Colonic mucosa (tissue), 4 donors: ENCODE measurements at places on chromosomes 3 and 15.

GRCh38 chr3:127226946-127227842, 34.3 kb downstream of the PRR23E start:
- no peaks in the 10 kb centered on the region for H3K27me3 ChIP-seq
- no peak for DNase-seq
- no peak overlapping the region for H3K27ac ChIP-seq
- no peaks in the 10 kb centered on the region for H3K36me3 ChIP-seq

GRCh38 chr15:80820092-80820491, 40.9 kb downstream of the CEMIP start:
- no peaks in the 10 kb centered on the region for H3K4me1 ChIP-seq
- no peak overlapping the region for H3K27ac ChIP-seq
- no peak overlapping the region for H3K4me3 ChIP-seq
- H3K27me3 ChIP-seq = no peaks in the 10 kb centered on the region
- DNase-seq = no peak

DNA sequence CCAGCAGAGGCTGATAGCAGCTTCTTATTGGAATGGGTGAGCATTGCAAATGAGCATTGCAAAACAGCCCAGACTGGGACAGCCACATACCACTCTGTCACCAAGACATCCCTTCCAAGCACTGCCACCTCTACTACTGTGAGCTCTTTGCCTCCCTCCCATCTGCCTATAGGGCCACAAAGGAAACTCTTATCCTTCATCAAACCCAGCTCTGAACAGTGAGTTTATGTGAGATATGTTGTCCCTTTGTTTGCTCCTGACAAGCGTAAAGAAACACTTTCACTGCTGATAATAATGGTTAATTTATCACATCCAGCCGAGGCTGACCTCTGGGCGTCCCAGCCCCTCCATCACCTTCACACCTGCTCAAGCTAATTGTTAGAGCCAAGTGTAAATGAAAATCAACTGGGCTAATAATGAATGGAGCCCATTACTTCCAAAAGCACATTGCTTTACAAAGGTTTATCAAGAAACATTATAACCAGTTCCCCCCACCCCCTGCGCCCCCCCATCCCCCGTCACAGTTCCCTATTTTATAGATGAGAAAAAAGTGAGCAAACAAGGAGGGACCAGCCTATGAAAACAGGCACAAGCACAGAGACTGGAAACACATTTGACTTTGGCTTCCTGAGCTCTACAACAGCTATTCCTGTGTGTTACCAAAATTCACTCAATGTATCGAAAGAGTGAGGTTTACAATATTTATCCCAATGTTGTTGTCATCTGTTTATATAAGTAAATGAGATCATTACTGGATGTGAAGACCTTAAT, 146.3 kb downstream of the ANXA2 start:
- H3K36me3 ChIP-seq = no peaks in the 10 kb centered on the region
- H3K4me3 ChIP-seq = no peak overlapping the region
- no peak overlapping the region for H3K27ac ChIP-seq
- no peaks in the 10 kb centered on the region for H3K27me3 ChIP-seq
- no peak for DNase-seq

- H3K27me3 ChIP-seq = no peaks in the 10 kb centered on the region
- no peak overlapping the region for H3K27ac ChIP-seq
- no peak for DNase-seq
- H3K4me3 ChIP-seq = no peak overlapping the region
- H3K4me1 ChIP-seq = peaks cover 4% of the 10 kb centered on the region
These were observed 4.7 kb upstream of the DIS3L start for GRCh38 chr15:66288551-66289185.

DNA sequence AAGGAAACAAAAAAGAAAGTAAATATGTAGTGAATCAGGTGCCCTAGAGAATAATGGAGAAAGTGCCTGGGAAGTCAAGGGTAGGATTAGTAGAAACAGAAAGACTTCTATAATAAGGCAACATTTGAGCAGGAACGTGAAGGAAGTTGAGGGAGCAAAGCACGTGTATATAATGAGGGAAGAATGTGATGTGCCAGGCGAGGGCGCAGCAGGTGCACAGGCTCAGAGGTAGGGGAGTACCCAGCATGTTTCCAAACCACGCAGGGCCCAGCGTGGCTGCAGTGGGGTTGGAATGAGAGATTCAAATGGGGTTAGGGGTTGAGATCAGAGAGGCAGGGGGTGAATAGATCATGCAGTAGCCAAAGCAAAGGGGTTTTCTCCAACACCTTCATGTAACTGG, 91.9 kb upstream of the VGLL4 start:
- H3K4me1 ChIP-seq = no peaks in the 10 kb centered on the region
- H3K27ac ChIP-seq = no peak overlapping the region
- peak; percentile 24 for DNase-seq
- no peaks in the 10 kb centered on the region for H3K27me3 ChIP-seq
- H3K4me3 ChIP-seq = no peak overlapping the region

- H3K27ac ChIP-seq = no peak overlapping the region
- no peak overlapping the region for H3K4me3 ChIP-seq
- DNase-seq = no peak
- H3K36me3 ChIP-seq = no peaks in the 10 kb centered on the region
- H3K27me3 ChIP-seq = no peaks in the 10 kb centered on the region
These were observed 185.1 kb downstream of the GOLGA6L6 start for GRCh38 chr15:20356444-20356910.

DNA sequence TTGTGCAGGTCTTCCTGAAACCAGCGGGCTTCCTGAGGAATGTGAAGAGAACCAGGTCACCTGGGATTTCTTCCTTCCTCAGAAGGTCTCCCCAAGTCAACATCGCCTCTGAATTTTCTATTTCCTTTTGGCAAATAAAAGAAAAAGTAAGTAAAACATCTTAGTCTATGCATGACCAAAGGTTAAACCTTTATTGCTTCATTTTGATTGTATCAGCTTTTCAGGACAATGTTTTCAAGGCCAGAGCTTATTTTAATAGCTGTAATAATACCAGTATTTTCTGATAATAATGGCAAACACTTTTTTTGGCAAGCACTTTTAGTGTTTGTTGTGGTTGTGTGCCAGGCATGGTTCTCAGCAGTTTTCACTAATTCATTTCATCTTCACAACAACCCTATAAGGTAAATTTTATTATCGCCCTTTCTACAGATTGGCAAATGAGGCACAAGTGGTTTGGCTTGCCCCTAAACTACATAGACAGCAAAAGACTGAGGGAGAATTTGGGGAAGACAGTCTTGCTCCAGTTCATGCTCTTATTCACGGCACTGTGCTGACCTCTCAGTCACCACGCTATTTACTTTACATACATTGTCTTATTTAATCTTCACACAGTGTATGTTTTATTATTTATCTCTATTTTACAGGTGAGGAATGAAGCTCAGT, 110.4 kb downstream of the RPL22L1 start:
- H3K27ac ChIP-seq = no peak overlapping the region
- no peak overlapping the region for H3K4me3 ChIP-seq
- no peaks in the 10 kb centered on the region for H3K27me3 ChIP-seq
- no peaks in the 10 kb centered on the region for H3K4me1 ChIP-seq
- H3K36me3 ChIP-seq = no peaks in the 10 kb centered on the region

DNA sequence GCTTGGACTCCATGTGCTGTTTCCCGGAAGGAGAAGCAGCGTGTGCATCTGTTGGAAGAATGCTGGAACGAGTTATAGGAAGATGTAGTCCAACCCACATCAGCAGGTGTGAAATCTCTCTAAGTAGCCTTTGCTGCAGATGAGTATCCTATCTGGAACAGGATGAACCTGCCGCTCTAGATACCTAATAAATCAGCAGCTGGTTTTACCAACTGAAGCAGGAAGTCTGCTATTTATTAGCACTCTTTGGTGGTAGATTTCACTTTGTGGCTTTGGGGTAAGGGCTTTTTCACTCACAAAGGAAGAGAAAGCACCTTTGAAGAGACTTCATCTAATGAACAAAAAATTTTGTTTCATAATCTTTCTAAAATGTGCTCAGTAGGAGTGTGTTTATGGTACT, 66.4 kb downstream of the DCUN1D1 start:
- no peak for DNase-seq
- no peak overlapping the region for H3K4me3 ChIP-seq
- no peak overlapping the region for H3K27ac ChIP-seq
- H3K4me1 ChIP-seq = no peaks in the 10 kb centered on the region
- H3K27me3 ChIP-seq = no peaks in the 10 kb centered on the region

- no peaks in the 10 kb centered on the region for H3K36me3 ChIP-seq
- no peaks in the 10 kb centered on the region for H3K27me3 ChIP-seq
These were observed 43.5 kb upstream of the SLC6A11 start for GRCh38 chr3:10772271-10773161.

DNA sequence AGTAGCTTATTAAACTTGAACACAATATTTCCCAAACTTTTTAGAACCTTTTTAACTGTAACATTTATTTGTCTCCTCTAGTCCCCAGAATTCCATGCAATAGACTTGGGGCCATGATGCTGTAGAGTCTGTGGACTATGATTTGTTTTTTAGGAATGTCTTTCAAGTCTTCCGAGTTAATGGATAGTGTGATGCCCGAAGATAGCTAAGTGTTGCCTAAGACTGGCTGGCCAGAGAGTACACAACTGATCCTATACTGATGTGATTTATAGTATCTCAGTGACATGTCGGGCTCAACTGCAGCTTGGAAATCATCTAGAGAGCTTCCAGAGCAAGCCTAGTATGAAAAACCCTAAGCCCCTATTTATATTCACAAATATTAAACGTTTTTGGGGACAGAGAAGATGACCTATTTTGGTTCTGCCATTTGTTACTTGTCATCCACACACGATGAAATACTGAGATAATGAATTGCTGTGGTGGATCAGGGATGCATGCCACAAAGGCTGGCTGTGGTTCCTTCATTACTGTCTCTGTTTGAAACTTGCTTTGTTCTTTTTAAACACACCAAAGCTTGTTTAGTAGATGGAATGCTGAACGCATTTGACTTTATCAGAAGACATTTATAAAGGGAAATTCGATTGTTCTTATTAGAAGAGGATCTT, 507.4 kb downstream of the TAFA4 start:
- no peaks in the 10 kb centered on the region for H3K27me3 ChIP-seq
- H3K27ac ChIP-seq = no peak overlapping the region
- no peaks in the 10 kb centered on the region for H3K36me3 ChIP-seq
- no peaks in the 10 kb centered on the region for H3K4me1 ChIP-seq
- no peak for DNase-seq
- H3K4me3 ChIP-seq = no peak overlapping the region

DNA sequence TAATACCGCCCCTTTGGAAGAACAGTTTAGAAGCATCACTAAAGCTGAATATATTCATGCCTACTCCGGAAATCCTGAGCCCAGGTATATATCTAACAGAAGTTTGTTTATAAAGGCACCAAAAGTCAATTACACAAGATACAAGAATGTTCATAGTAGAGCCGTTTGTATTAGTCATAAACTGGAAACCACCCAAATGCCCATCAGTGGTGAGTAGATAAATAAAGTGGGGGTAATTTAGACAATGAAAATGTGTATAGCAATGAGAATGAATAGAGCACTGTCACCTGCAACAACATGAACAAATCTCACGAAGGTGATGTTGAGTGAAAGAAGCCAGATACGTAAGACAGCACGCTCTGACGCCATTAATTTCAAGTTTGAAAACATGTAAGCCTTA, 68.3 kb upstream of the GLCE start:
- H3K4me1 ChIP-seq = no peaks in the 10 kb centered on the region
- no peaks in the 10 kb centered on the region for H3K27me3 ChIP-seq
- H3K4me3 ChIP-seq = no peak overlapping the region
- H3K27ac ChIP-seq = no peak overlapping the region
- DNase-seq = no peak

DNA sequence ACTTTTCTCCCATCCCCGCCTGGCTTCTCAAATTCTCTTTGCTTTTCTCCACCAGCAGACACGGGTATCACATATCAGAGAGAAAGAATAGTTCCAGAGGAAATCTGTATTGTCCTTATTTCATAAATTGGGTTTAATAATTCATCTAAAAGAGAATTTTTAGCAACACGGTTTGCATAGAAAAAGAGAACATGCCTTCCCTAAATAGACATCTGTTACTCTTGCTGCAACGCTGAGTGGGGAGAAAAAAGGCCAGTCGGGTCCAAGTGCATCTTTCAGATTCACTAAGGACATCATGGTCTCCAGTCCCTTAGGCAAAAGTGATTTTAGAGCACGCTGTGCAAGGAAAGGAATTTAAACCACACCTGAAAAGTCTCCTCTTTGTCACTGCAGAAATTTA, 201.3 kb downstream of the ABHD5 start:
- DNase-seq = no peak
- H3K36me3 ChIP-seq = no peaks in the 10 kb centered on the region
- H3K4me3 ChIP-seq = no peak overlapping the region
- H3K27me3 ChIP-seq = peaks cover 15% of the 10 kb centered on the region
- H3K4me1 ChIP-seq = no peaks in the 10 kb centered on the region

GRCh38 chr3:159123877-159124276, 322.0 kb downstream of the MFSD1 start:
- H3K27ac ChIP-seq = no peak overlapping the region
- H3K4me1 ChIP-seq = no peaks in the 10 kb centered on the region
- no peak for DNase-seq
- no peaks in the 10 kb centered on the region for H3K27me3 ChIP-seq

GRCh38 chr3:146092230-146092629, 68.8 kb downstream of the PLOD2 start:
- no peak overlapping the region for H3K4me3 ChIP-seq
- H3K27me3 ChIP-seq = no peaks in the 10 kb centered on the region
- no peaks in the 10 kb centered on the region for H3K4me1 ChIP-seq
- DNase-seq = no peak

- no peak overlapping the region for H3K27ac ChIP-seq
- no peaks in the 10 kb centered on the region for H3K27me3 ChIP-seq
- H3K4me3 ChIP-seq = peak overlapping the region; percentile 6
- DNase-seq = peak; percentile 63
These were observed 36.0 kb downstream of the TM2D3 start for GRCh38 chr15:101615986-101616848.

- H3K4me3 ChIP-seq = no peak overlapping the region
- no peak overlapping the region for H3K27ac ChIP-seq
- peaks cover 4% of the 10 kb centered on the region for H3K4me1 ChIP-seq
- H3K27me3 ChIP-seq = no peaks in the 10 kb centered on the region
These were observed 15.4 kb downstream of the PSTPIP1 start for GRCh38 chr15:77010312-77010686.

DNA sequence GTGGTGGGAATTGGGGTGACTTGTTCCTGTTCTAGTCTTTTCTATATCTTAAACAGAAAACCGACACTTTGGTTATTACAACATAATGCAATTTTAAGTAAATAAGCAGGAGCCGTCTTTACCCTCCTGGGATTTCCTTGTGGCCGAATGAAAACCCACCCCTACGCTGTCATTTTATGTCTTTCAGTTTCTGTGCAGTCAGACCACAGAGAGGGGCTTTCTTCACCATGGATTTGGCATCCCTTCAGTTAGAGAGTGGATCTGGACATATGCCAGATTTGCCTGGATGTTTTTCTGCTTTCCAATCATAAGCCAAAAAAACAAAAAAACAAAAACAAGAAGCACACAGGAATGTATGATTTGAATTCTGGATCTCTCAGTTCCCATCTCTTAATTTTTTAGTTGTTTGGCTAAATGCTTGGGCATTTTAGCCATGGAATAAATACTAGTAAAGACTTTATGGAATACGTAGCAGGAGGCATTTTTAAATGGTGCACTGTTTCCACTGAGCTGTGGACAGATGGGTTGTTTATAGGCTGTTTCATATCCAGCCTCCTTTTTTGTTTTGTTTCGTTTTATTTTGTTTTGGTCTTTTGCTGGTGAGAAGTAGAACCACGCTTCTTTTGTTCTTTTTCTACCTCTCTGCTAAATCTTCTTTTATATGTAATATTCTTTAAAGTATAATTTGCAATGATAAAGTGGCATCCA, 272.9 kb downstream of the FEZF2 start:
- no peak overlapping the region for H3K27ac ChIP-seq
- DNase-seq = no peak
- H3K27me3 ChIP-seq = no peaks in the 10 kb centered on the region
- no peaks in the 10 kb centered on the region for H3K36me3 ChIP-seq
- H3K4me3 ChIP-seq = no peak overlapping the region
